CD4-positive, alpha-beta T cell treated with Interleukin-1 beta for 1 hour (primary cell): ENCODE measurements at places on chromosomes 7 and 10.

DNA sequence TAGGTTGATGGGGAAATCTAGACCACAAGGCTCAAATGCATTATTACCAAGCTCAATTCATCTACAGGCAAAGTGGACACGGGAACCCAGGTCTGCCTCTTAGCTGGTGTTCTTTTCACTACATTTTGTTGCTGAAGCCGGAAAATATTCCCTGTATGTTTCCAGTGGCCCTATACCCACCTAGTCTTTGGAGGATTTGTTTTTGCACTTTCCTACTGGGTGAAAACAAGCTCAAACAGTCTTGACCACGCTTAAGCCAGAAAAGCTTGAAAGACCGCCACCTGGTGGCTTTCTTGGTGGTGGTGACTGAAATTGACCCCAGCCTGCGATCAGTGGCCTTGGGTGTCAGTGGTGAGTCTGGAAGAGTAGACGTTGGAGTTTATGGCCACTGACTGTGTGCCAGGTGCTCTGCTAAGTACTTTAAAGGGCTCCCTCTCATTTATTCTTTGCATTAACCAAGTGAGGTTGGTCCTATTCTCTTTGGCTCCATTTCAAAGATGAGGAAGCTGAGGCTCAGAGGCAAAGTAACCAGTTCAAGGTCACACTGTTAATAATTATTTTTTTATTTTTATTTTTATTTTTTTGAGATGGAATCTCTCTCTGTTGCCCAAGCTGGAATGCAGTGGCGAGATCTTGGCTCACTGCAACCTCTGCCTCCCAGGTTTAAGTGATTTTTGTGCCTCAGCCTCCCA, 11.1 kb upstream of the CRTAC1 start:
- DNase-seq, result peak; percentile 30

- DNase-seq, result no peak
Observed at GRCh38 chr7:125032943-125033342, 103.3 kb upstream of the POT1 start.

GRCh38 chr7:3688842-3689241, 387.8 kb downstream of the SDK1 start:
- no peak for DNase-seq

DNA sequence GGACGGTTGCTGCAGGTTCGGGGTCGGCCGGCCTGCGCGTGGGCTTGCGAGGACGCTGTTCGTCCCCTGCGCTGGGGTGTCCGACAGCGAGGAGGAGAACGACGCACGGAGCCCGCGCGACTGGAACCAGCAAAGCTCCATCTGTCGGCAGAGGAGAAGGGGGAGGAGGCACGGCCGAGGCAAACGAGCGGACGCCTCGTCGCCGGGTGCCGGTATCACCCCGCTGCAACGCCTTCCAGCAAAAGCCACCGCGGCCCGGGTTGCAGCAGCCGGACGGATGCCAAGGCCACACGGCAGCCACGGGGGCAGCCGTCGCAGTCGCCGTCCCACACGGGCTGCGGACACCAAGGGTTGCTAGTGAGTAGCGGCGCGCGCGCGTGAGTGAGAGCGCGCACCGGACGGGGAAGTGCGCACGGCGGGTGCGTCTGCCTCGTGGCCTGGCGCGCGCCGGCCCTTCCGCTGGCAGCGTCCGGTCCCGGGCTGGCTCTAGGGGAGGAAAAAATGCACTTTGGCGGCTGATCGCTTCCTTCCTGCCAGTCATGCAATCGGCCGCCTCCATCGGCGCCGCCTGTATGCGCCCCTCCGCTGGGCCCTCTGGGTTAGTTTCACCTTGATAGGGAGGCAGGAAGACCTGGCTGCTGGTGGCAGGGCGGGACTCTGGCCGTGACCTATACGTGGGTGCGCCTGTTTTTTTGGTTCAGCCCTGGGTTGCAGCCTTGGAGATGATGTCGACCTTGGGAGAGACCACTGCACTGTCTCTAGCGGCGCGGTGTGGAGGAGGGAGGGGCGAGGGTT, 434 bp downstream of the STAMBPL1 start:
- DNase-seq, result peak; percentile 69

DNA sequence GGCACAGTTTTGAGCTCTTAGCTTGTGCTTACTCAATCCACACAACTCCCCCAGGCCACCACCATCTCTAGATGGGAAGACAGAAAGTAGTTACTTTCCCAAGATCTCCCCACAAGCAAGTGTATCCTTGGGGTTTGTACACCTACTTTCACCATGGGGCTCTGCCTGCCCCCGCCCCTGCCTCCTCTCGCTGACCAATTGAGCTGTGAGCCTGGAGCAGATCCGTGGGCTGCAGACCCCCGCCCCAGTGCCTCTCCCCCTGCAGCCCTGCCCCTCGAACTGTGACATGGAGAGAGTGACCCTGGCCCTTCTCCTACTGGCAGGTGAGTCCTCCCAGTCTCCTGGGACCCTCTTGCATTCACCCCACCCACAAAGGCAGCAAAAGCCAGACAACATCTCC, 2.0 kb downstream of the FXYD4 start:
- no peak for DNase-seq
